Spinal cord (tissue), 10 donors: ENCODE measurements at places on chromosomes 6 and 20. TPM values are rescaled to one million over a fixed set of nuclear protein-coding genes. Genes with fewer than 3 reads are reported as not detected.

Gene BPIFB2
- polyA plus RNA-seq = not detected

Gene RSPH9
- polyA plus RNA-seq = 6.4 TPM

Gene UFL1
- 25.9 TPM for polyA plus RNA-seq

Gene NKX2-2
- 52.9 TPM for polyA plus RNA-seq

Gene OPRM1
- polyA plus RNA-seq = 2.5 TPM

Gene LRFN2
- 8.3 TPM for polyA plus RNA-seq

Gene FAM184A
- polyA plus RNA-seq = 36.4 TPM

Gene SLC25A27
- polyA plus RNA-seq = 69.5 TPM

Gene TAB2
- polyA plus RNA-seq = 69.7 TPM

Gene HM13
- 122 TPM for polyA plus RNA-seq

Gene RAE1
- polyA plus RNA-seq = 49.5 TPM

Gene TRIM10
- 0.14 TPM for polyA plus RNA-seq

Gene PET117
- polyA plus RNA-seq = 14.6 TPM

Gene REV3L
- polyA plus RNA-seq = 94.4 TPM

Gene BTN1A1
- 0.11 TPM for polyA plus RNA-seq

Gene NHSL1
- polyA plus RNA-seq = 21.3 TPM

Gene MRAP2
- polyA plus RNA-seq = 8.4 TPM

Gene ANKRD66
- polyA plus RNA-seq = 3.2 TPM

Gene KCNK5
- polyA plus RNA-seq = 0.73 TPM

Gene RSPO4
- 7.8 TPM for polyA plus RNA-seq

Gene CDKN1A
- polyA plus RNA-seq = 9.9 TPM

Gene BANF2
- polyA plus RNA-seq = not detected

Gene TAGAP
- polyA plus RNA-seq = 3.1 TPM

Gene TREM1
- 0.41 TPM for polyA plus RNA-seq

Gene FOXS1
- polyA plus RNA-seq = 5.4 TPM
